Activated effector memory CD4-positive, alpha-beta T cell treated with anti-CD3 and anti-CD28 coated beads, Interleukin-2, amount 50 U/mL, for 16 hours (primary cell): ENCODE measurements at places on chromosomes 12 and 14.

DNA sequence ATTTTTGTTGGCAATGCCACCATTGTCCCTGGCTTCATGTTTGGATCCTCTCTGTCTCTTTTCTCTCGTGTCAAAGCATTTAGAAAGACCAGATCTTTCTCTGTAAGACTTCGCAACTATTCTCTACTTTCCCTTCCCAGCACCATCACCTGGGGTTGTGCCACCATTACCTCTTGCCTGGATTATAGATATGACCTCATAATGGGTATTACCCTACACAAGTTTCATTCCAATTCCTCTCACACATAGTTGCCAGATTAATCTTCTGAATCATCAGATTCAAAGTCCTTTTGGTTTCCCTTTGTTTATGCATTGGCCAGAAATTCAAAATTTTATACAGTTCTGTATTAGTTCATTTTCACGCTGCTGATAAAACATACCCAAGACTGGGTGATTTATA lies 27.2 kb upstream of the DHRS2 start:
- no peak for DNase-seq

GRCh38 chr14:105141486-105142281 lies 26.9 kb downstream of the JAG2 start:
- peak; percentile 53 for DNase-seq

- DNase-seq, result no peak
Observed at GRCh38 chr12:116492703-116493324, 66.4 kb upstream of the MAP1LC3B2 start.

- DNase-seq, result no peak
Observed at GRCh38 chr12:131609762-131610161, 101.1 kb upstream of the SFSWAP start.

GRCh38 chr14:103072595-103073366 lies 11.2 kb upstream of the LBHD2 start:
- DNase-seq, result peak; percentile 45

- no peak for DNase-seq
Observed at GRCh38 chr12:49533331-49533730, 5.5 kb upstream of the KCNH3 start.
